Stomach (tissue), 19 donors: ENCODE measurements at places on chromosomes 3 and 15.

- DNase-seq: no peak
Observed at GRCh38 chr15:70491641-70492040, 271.7 kb downstream of the UACA start.

GRCh38 chr3:45462522-45463265 lies 74.3 kb downstream of the LARS2 start:
- DNase-seq: peak; percentile 22

- DNase-seq: no peak
Observed at GRCh38 chr15:41056810-41057209, 59.3 kb downstream of the INO80 start.

DNA sequence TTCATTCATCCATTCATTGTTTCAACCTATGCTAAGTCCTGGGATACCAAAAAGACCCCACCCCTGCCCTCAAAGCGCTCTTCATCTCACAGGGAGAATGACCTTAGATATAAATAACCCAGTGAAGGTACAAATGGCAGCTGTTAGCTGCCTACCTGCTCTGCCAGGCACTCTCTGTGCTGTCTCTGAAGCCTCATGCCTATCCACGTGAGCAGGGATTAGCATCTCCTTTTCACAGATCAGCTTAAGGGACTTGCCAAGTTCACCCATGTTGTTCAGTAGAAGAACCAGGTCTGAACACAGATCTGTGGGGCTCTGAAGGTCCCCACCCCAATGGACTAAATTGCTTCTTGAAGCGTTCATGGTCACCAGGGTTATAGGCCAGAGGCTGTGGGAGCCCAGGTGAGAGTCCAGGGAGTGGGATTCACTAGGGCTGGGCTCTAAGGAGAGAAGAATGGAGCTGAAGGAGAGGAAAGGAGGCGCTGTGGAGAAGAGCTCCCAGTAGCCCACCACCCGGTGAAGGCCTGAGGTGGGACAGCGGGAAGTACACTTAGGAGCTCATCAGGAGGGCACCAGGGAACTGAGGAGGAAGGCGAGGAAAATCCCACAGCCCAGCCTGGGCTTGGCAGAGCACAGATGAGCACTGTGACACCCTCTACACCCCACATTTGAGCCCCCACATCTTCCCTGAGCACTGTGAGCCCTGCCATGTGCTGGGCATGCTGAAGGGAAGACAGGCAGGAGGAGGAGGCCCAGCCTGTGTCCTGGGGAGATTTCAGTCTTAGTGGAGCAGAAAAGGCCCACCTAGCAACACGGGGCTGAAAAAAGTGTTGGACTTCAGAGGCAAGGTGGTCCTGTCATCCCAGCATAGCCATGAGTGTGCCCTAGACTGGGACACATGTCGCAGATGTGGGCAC lies 20.4 kb downstream of the RBP1 start:
- DNase-seq: no peak
